Amygdala (tissue), 56 donors: ENCODE measurements at places on chromosomes 3 and 15.

DNA sequence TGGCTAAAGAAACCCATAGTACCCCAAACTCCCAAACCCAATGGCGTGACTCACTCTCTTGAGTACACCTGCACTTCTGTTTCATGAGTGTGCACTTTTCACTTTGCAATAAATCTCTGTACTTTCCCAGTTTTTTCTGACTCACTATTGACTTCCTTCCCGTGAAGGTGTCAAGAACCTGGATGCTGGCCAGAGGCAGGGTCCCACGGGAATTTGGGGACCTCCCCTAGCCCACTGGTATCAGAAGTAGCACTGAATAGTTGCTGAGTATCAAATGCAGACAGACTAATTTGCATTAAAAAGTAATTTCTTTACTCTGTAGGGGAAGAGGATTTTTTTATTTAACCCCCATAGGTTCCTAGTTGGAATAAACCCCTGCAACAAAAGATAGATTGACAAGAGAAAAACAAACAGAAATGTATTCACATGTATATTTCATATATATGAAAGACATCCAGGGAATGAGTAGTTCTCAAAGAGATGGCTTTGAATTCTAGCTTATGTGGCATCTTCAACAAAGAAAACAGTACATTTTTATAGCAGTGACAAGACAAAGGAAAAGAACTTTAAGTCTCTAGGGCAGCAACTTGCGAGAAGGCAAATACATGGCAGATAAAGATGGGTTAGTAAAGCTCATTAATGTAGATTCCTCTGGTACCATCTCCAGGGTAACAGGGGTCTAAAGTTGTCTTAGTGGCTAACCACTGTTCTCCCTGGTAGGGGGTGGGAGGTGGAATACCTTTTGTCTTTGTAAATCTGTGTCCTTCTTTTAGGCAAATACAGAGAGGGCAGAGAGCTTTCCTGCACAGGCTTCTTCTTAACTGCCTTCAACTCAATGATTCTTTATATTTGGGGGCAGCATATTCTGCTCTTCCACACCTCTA is 385.5 kb upstream of the PDZRN3 start:
- no peak for DNase-seq

GRCh38 chr15:64850778-64851502 is 9.2 kb downstream of the PLEKHO2 start:
- DNase-seq, result no peak

- no peak for DNase-seq
These were observed 245.3 kb downstream of the MYRIP start for GRCh38 chr3:40054568-40055222.

GRCh38 chr3:67655364-67656121 is 1.1 kb upstream of the SUCLG2 start:
- no peak for DNase-seq

DNA sequence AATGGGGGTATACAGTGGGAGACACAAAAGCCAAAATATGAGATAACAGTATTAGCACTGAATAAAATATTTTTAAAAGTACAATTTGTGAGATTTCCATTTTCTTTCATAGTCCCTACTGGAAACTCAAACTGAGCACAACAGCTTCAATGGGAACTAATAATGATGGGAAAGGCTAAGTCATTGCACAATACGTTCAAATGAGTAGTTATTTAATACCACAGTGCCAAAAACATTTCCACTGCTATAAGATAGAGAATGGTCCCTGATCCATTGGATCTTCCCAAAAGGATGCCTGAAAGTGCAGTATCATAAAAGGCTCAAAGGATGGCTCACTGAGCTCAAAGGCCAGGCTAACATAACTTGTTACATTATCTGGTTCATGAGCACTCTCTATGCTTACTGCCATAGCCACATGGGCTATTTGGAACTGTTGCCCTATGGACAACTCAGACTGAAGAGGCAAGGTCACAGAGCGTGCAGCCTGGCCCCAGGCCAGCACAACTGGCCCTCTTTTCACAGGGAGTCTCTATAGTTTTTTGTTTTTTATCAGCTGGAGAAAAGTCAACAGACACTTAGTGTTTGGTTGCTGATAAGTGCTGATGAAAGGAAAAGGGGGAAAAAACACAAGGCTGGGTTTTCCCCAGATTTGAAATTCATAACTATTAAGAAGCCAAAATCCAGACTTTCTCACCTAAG is 54.1 kb upstream of the PPIB start:
- no peak for DNase-seq

GRCh38 chr3:59515966-59516365 is 466.1 kb upstream of the CFAP20DC start:
- DNase-seq, result no peak

DNA sequence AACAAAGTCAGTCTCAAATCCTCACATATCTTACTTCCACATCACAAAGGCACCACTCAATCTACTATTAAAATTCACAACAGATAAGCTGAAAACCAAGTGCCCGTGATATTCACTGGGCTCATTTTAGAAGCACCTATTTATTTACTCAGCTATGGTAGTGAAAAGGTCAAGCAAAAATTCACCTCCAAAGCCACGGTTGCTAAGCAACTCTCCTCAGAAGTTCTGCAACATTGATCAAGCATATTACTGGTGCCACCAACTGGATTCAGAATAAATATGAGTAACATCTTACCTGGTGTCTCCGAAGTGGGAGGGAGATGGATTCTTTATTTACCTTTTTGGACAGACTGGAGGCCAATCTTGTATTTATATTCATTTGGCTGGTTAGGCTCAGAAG is 714.8 kb downstream of the FHIT start:
- DNase-seq, result no peak

DNA sequence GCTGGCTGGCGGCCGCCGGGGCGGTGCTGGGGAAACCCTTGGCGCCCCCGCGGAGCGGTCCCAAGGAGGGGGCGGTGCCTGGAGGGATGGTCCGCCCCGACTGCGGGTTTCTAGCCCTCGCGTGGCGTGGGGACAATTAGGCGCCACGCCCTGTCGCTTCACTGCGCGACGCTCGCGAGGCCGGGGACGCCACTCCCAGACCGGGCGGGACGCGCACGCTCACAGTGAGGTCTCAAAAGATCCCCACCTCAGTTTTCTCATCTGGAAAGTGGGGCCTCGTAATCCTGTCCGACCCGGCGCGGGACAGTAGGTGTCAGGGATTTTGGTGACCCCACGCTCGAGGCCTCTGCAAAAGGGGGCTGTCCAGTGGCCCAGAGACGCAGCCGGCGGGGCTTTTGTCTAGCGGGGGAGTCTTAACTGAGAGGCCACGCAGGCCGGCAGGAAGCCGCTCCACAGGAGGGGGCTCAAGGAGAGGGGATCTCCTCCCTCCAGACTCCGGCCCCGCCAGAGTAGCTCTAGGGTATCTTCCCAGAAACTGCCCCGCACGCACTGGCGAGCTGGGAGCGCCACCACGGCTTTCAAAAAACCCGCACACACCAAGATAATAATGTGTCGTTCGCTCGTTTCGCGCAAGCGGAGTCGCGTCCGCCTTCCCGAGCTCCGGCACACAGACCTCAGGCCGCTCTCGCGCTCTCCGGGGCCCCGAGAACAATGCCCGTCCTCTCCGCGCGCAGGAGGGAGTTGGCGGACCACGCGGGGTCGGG is 710 bp upstream of the CLK3 start:
- peak; percentile 61 for DNase-seq

- no peak for DNase-seq
These were observed 183.1 kb upstream of the KCNMB2 start for GRCh38 chr3:178353006-178353694.

DNA sequence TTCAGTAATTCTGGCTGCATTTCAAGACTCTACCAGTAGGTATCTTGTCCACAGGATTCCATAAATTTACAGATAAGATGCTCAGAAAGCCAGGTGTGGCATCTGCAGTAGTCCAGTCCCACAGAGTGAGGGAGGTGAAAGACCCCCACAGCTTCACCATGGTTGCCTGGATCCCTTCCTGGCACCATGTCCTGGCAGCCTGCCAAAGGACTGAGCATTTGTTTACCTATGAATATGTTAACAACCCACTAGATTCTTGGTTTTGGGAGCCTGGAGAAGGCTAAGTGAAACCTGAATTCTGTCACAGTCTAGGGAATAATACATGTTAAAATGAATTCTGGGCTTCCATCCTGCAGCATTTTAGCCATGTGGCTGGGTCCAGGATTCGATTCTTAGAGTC is 14.9 kb downstream of the CHST2 start:
- no peak for DNase-seq

DNA sequence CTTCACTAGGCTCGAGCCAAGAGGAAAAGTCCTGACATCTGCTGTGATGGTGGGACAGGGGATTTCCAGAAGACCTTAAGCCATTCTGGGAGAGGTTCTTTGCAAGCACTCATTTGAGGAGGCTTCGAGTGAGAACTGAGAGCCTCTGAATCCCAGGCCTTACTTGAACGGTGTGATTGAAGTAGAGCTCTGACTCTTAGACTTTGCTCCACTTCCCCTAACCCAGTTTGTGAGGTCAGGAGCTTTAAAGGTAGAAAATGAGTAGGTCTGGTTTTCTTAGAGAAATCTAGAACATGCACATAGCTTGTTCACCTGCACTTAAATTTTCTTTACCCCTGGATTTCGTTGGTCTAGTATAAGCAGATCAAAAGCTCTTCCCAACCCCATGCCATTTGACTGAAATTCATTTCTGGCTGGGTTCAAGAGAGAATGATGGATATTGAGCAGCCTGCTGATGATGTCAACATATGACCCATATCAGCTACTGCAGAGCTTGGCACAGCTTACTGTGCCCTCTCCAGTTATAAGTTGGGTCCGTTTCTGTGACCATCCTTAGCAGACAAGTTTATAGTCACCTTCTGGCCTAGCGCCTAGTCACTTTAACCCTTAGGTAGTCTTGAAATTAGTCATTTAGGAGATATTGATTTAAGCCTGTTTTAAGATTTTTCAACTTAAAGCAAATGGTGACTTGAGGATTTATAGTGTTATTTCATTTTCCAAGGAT is 229.2 kb upstream of the CHRM5 start:
- no peak for DNase-seq

GRCh38 chr15:29223640-29224039 is 46.0 kb downstream of the NSMCE3 start:
- no peak for DNase-seq

- no peak for DNase-seq
These were observed 9.0 kb upstream of the ZBED2 start for GRCh38 chr3:111604119-111604518.

- DNase-seq, result no peak
These were observed 25.7 kb downstream of the ATOSA start for GRCh38 chr15:52653431-52653964.

- no peak for DNase-seq
These were observed 12.8 kb downstream of the ATP2B2 start for GRCh38 chr3:10492364-10493201.

GRCh38 chr3:36434687-36435426 is 54.6 kb downstream of the STAC start:
- no peak for DNase-seq

GRCh38 chr3:79415356-79415755 is 352.4 kb downstream of the ROBO1 start:
- DNase-seq, result no peak

GRCh38 chr3:42823351-42823750 is 14.1 kb downstream of the ACKR2 start:
- no peak for DNase-seq

DNA sequence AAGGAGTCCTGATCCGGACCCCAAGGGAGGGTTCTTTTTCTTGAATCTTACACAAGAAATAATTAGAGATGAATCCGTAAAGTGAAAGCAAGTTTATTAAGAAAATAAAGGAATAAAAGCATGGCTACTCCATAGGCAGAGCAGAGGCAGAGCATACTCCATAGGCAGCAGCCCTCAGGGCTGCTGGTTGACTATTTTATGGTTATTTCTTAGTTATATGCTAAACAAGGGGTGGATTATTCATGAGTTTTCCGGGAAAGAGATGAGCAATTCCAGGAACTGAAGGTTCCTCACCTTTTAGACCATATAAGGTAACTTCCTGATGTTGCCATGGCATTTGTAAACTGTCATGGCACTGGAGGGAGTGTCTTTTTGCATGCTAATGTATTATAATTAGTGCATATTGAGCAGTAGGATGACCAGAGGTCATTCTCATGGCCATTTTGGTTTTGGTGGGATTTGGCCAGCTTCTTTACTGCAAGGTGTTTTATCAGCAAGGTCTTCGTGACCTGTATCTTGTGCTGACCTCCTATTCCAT is 42.2 kb downstream of the C3orf38 start:
- DNase-seq, result no peak

GRCh38 chr3:10410383-10411002 is 89.6 kb upstream of the SEC13 start:
- no peak for DNase-seq

- DNase-seq, result no peak
These were observed 72.2 kb downstream of the ATP8B4 start for GRCh38 chr15:50046867-50047266.

DNA sequence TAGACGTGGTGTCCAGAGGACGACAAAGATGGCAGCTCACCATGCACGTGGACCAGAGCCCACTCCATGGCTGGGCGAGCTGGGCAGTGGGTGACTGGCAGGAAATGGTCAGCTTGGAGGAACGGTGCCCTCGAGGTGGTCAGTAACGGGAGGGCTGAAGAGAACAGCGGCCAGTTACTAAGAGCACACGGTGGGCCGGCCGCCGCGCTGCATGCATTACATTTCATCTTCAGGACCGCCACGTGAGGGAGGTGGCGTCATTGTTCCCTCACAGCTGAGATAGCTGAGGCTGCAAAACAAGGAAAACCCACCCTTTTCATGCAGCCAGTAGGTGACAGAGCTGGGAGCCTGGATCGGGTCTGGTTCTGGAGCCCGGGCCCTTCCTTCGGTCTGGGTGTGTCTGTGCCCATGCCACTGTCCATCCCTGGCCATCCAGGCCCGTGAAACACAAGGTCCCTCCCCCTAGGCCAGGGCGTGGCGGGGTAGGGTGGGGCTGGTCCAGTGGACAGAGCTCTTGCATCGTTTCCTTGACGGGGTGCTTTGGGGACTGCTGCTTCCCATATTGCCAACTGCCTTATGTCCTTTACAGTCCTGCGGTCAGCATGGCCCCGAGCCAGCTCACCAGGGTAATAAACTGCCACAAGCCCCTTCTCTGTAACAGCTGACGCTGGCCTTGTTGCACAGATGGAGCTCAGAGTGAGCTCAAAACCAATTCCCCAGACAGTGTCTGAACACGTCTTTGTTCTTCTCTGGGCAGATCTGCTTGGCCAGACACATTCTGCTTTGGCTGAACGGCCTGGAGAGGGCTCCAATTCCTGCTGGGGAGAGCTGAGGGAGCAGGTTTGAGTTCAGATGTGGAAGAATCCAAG is 51.8 kb downstream of the RGMA start:
- peak; percentile 43 for DNase-seq

DNA sequence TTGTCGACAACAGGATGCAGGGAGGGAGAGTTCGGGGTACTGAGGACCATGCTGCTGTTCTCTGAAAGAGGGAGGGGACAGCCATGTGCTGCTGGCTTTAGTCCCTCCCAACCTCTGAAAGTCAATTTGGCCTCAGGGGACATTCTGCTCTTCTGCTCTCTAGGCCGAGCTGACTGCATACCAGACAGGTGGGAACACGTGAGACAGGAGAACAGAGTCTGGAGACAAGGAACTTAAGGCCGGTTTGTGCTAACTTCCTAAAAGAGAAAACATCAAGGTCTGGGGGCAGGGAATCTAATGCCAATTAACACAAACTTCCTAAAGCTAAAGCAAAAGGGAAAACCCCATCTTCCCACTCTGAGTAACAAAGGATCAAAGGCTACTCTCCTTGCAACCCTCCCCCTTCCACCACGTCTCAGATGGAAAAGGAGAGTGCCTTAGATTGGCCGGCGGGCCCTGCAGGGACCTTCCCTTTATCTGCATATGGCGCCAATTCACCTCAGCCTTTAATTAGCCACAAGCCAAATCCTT is 41.0 kb downstream of the SLCO2A1 start:
- DNase-seq, result no peak
